Ascending aorta (tissue), 2 donors: ENCODE measurements at places on chromosomes 2 and 18.
A peak's percentile ranks its signal among the peaks of the same experiment; 100 is the strongest.

DNA sequence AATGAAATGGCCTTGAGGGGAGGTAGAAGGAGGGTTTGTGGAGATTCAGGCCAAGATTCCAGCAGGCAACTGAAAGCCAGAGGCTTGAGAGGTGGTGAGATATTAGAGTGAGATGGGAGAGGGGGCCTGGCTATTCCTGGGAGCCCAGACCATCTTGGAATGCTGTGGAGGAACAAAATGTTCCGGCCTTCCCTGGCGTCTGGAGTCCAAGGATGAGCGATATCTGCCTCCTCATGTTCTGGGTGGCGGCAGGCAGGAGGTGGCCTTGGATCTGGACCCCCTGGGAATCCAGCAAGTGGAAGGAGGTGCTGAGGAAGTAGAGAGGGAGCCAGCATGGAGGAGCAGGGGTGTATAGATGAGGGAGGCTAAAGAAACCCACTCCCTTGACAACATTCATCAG, 335.9 kb downstream of the CYP26B1 start:
- peak; percentile 9 for DNase-seq

- no peak for DNase-seq
Measured at GRCh38 chr2:215652388-215652787, 216.5 kb upstream of the FN1 start.

- DNase-seq, result no peak
Measured at GRCh38 chr2:118968042-118968441, 26.0 kb downstream of the MARCO start.

GRCh38 chr2:227296671-227297405, 28.2 kb upstream of the MFF start:
- no peak for DNase-seq

DNA sequence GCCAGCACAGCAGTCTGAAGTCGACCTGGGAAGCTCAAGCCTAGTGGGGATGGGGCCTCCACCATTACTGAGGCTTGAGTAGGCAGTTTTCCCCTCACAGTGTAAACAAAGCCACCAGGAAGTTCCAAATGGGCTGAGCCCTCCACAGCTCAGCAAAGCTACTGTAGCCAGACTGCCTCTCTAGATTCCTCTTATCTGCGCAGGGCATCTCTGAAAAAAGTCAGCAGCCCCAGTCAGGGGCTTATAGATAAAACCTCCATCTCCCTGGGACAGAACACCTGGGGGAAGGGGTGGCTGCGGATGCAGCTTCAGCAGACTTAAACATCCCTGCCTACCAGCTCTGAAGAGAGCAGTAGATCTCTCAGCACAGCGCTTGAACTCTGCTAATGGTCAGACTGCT, 218.4 kb upstream of the VRK2 start:
- no peak for DNase-seq
